Effector CD4-positive, alpha-beta T cell (primary cell): ENCODE measurements at places on chromosomes 11 and 22.

DNA sequence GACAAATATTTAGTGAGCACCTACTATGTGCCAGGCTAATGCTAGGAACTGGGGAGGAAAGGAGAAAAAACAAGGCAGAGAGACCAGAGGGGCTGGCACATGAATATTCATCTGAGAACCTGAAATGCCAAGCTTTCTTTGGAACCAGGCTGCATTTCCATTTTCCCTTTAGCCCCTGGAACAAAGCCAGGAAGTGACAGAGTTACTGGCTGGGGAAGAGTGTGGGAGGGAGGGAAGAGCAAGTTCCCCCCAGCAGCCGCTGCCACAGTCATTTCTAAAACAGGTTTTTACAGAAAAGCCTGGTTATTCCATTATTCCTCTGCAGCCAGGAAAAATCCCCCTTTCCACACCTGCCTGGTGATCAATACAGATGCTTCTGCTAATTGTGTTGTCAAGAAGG is 97.0 kb downstream of the SPON1 start:
- DNase-seq, result no peak

- no peak for DNase-seq
Measured at GRCh38 chr11:72965672-72966071, 151.5 kb downstream of the ATG16L2 start.

DNA sequence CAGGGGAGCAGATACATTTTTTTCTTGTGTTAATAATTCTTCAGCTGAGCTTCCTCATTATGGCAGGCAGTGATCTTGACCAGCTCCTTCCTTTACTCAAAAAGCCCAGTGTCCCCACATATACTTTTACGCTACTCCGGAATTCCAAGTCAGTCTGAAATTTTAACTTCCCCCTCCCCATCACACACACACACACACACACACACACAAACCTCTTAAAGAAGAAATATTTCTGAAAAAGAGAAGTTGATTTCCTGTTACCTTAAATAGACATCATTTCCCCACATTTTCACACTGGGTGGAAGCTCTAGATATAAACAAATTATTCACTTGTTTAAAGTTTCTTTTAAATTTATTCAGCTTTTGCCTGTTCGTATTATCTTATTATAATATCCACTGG is 113.9 kb downstream of the DBX1 start:
- DNase-seq, result no peak

GRCh38 chr11:58958500-58958899 is 19.2 kb downstream of the GLYATL1 start:
- peak; percentile 8 for DNase-seq

GRCh38 chr22:48137640-48138039 is 1375.2 kb downstream of the TBC1D22A start:
- no peak for DNase-seq

- DNase-seq, result peak; percentile 56
Measured at GRCh38 chr11:118240999-118241763, 11.0 kb downstream of the MPZL3 start.

DNA sequence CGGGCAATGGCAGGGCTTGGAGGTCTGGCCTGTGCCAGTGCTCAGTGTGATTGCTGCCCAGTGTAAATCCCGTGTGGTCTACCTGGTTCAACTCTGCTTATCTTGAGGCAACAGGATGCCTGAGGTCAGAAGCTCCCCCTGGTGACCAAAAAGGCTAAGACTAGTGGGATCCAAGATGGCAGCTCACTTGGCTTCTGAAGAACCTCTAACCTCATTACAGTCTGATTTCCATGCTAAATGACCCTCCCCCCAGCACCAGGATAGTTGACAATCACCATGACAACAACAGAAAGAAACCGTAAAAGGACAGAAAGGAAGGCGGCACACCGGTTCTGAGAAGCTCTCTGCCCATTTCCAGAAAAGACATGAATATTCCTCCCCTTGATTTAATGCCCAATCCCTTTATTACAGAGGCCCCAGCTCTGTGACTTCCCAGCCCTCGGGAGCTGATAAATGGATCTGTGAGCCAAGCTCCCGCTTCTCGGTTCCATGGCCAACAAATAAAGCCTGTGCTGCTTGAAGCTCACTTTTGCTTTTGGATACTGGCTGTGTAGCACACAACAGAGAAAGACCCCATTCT is 398.4 kb downstream of the CTTN start:
- DNase-seq, result no peak

- no peak for DNase-seq
Measured at GRCh38 chr22:45696227-45696626, 24.6 kb downstream of the ATXN10 start.

GRCh38 chr11:102237096-102237735 is 80.1 kb upstream of the BIRC3 start:
- DNase-seq, result no peak

DNA sequence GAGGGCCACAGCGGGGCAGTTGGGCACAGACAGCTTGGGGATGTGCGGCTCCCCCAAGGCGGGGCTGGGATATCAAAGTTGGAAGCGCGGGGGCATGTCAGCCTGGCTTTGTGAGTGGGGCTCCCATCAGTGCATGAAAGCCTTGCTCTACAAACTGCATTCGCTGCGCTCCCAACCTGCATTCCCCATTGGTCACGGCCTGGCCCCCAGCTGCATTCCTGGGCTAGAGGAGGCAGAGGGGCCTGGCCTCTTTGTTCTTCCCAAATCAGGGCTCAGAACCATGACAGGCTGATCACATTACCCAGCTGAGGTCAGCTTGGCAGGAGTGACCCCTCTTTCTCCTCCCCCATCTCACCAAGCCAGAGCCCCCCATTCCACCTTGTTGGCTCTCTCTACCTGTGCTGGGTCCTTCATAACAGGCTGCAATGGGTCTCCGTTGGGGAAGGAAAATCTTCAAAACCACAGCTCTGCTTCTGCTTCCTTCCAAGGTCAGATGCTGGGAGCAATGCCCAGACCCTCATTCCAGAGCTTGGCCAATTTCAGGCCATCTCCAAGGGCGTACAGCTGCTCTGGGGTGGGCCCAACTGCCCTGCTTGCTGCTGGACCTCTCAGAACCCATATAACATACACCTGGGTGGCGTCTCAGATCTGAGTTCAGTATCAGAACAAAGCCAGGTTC is 38.7 kb upstream of the CDON start:
- DNase-seq, result no peak

- DNase-seq, result no peak
Measured at GRCh38 chr11:25535467-25536272, 796.3 kb upstream of the ANO3 start.

DNA sequence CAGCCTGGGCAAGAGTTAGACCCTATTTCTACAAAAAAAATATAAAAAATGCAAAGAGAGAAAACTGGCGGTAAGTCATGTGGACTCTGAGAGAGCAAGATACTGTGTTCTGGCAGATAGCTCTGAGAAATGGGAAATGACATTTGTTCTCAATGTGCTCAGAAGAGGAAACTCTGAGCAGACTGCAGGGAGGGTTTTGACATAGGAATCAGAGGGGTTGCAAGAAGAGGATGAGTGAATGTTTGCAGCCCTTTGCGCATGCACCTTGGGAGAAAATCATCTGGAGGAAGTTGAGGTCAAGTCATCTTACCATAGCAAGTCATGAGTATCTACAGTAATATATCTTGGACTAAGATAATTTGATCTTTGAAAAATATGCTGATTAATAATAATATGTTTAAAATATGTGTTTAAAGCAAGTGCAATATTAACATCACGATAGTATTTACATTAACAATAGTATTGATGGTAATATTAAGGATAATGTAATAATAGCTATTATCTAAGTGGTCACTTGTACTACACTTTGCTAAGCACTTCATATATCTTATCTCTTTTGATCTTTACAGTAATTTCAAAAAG is 2.6 kb downstream of the ACER3 start:
- DNase-seq, result no peak

- no peak for DNase-seq
Measured at GRCh38 chr11:101706541-101706940, 122.7 kb upstream of the TRPC6 start.

GRCh38 chr11:112103446-112103845 is 16.8 kb downstream of the SDHD start:
- no peak for DNase-seq

- DNase-seq, result no peak
Measured at GRCh38 chr11:38302564-38302963, 1704.5 kb upstream of the RAG2 start.

DNA sequence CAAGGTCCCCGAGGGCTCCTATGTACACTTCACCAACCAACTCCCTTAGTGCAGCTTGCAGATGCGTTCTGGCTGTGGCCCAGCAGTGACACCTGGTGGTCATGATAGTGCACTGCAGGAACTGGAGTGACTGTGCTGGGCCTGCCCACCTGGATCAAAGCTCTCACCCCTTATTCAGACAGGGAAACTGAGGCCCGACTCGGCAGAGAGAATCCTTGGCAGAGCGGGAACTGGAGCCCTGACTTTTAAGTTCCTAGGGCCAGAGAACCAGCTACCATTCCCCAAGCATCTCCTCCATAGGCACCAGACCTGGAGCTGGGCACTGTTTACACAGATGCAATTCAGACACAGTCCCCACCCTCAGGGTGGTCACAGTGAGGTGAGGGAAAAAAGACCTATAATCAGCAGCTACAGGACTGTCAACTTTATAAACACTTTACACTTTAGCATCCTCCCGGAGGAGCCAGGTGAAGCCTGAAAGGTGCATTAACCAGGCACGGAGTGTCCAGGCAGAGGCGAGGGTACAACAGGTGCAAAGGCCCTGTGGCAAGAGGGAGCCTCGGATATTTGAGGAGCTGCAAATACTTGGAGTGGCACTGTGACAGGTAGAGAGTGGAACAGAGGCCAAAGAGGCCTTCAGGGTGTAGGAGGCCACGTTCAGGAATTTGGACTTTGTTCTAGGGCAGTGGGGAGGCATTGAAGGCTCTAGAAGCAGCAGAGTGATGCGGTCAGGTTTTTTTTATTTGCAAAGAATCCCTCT is 22.0 kb downstream of the RHBDD3 start:
- DNase-seq, result peak; percentile 49

- DNase-seq, result peak; percentile 63
Measured at GRCh38 chr11:1889224-1889930, 2.3 kb downstream of the PRR33 start.

- no peak for DNase-seq
Measured at GRCh38 chr22:45995405-45996101, 18.6 kb upstream of the WNT7B start.

- DNase-seq, result no peak
Measured at GRCh38 chr11:94987378-94987777, 13.9 kb downstream of the KDM4D start.

- DNase-seq, result no peak
Measured at GRCh38 chr11:15969281-15969680, 387.1 kb downstream of the SOX6 start.

GRCh38 chr11:931385-931784 is 5.7 kb downstream of the AP2A2 start:
- no peak for DNase-seq

GRCh38 chr11:79506734-79507344 is 66.0 kb upstream of the TENM4 start:
- no peak for DNase-seq

- DNase-seq, result no peak
Measured at GRCh38 chr11:130418756-130419155, 9.7 kb downstream of the ADAMTS8 start.

DNA sequence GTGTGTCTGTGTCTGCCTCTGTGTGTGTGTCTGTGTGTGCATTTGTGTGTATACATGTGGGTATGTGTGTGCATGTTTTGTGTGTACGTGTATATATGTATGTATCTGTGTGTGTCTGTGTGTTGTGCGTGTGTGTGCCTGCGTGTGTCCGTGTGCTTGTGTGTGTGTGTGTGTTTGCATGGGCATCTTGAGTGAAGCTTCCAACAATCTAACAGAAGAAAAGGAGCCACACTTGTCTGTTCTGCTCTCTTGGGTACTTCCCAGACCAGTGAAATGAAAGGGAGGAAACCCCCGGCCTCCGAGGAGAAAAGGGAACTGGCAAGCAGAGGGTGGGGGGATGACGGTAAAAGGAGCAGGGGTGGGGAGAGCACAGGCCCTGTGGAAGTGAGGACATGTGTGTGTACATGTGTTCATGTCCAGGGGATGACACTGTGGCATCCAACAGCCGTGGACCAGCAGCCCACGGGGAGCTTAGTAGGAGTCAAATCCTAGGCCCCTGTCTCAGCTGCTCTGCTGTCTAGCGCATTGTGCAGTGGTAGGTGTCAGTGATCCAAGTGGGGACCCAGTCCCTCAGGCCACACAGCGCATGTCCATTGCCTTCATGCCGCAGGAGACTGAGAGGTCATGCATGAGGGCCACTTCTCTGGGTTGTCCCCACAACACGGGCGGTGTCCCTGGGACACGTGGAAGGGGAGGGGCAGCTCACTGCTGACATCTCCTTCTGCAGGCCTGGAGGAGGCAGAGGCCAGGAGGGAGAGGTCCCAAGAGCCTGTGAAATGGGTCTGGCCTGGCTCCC is 8.1 kb downstream of the CSF2RB start:
- no peak for DNase-seq

- no peak for DNase-seq
Measured at GRCh38 chr11:117929142-117929915, at the start of gene TMPRSS13. TMPRSS13 (minus strand) TSS chr11:117929402; CDS start chr11:117929307, 95 bp downstream.

DNA sequence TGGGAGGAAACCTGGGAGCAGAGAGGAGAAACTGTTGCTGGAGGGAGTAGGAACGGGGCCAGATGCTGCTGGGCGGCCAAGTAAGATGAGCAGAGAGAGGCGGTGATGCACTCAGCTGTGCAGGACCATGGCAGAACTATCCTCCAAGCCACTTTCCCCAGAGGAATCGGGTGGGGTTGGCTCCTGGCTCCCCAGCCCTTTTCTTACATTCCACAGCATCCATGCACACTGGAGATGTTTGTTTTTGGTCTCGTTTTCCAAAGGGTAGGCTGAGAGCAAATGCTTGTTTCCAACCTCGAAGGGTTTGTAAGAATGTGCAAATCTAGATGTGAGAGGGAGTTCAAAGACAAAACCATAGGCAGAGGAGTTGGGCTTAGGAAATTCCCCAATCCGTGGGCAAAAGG is 73.2 kb downstream of the DBX1 start:
- no peak for DNase-seq

GRCh38 chr11:6354651-6355485 is 34.6 kb upstream of the CAVIN3 start:
- no peak for DNase-seq
